Stimulated activated CD4-positive, alpha-beta T cell treated with anti-CD3 and anti-CD28 coated beads, Interleukin-12 subunit alpha, Interleukin-12 subunit beta, amount 100 ng/mL, for 24 hours (primary cell): ENCODE measurements at places on chromosomes 7 and 10.
A peak's percentile ranks its signal among the peaks of the same experiment; 100 is the strongest.

DNA sequence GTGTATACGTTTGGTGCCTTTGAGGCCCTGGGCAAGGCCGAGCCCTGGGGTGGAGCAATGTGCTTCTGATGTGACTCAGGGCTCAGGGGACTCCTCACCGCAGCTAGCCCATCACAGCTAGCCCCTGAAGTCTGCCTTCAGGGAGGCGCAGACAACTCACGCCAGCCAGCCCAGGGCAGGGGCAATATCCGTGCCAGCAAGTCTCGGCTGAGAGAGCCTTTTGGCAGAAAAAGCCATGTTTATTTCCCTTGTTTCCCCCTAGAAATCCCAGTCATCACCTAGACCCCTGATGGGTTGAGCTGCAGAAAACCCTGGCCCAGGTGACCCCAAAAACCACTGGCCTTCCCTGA lies 90.4 kb downstream of the CHST15 start:
- no peak for DNase-seq

GRCh38 chr10:117547016-117547715 lies 4.6 kb downstream of the EMX2 start:
- DNase-seq, result no peak

DNA sequence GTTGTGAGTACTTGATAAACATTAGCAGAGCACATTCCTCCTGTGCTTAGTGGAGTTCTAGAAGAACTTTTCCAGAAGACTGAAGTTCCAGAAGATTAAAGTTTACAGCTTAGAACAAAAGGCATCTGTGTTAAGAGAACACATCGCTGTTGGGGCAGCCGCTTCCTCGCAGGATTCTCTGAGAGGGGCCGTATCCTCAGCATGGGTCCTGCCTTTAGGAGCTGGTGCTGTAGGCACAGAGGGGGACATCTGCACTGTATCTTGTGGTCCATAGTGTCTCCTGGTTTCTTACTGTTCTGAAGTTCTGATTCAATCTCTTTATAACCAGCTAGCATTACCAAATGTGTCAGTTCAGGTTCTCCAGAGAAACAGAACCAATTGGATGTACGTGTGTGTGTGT lies 16.3 kb downstream of the SH2D4B start:
- no peak for DNase-seq

- no peak for DNase-seq
Observed at GRCh38 chr7:92415225-92415624, 32.1 kb upstream of the GATAD1 start.

- no peak for DNase-seq
Observed at GRCh38 chr7:140649556-140650205, 9.1 kb upstream of the DENND2A start.

DNA sequence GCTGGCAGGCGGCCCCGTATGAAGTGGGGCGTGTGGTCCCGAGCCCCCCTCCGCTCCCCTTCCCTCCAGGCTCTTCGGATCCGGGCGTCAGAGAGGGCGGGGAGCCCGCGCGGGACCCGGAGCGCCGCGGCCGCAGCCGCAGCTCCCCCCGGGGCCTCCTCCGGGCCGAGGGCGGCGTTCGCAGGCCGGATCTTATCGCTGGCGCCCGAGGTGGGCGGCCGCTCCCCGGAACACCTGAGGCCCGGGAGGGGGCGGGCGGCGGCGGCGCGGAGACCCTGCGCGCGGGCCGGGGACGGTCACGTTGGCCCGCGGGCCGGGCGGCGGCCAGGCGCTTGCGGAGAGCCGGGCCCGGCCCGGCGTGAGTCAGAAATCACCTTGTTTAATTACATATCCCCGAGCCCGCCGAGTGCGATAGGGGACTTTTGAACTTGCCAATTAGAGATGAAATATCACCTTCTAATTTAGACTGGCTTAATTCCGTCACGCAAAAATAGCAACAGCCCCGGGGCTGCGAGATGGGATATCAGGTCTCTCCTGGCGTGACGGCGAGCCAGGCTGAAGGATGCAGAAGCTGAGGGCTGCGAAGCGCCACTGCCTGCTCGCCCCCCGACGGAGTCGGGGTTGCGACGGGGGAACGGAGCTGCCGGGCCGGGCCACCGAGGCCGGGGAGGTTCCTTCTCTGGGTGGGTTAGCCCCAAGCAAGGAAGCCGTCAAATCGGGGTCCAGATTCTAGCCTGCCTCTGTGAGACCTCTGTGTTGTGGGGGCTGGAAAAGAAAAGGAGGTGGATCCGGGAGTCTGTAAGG lies 43.4 kb downstream of the LDB3 start:
- DNase-seq, result peak; percentile 24

DNA sequence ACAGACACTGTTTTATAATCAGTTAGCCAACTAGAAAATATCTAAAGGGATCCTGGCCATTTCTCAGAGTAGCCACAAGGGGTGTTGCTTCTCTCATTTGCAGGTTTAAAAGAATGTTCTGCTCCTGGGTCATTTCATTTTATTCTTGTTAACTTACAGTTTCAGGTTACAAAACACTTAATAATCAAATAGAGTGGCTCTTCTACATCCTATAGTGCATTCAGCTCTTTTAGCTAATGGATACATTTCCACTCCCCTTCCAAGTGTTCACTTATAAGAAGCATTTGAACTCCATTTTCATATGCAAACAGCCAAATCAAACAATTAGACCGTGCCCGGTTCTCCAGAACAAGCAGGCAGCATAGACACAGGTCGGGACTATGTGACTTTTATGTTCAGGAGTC lies 117.5 kb downstream of the TRIL start:
- no peak for DNase-seq

GRCh38 chr7:77419102-77419501 lies 3.0 kb upstream of the GSAP start:
- DNase-seq, result no peak

- DNase-seq, result no peak
Observed at GRCh38 chr7:20577441-20578071, 37.9 kb upstream of the ABCB5 start.

DNA sequence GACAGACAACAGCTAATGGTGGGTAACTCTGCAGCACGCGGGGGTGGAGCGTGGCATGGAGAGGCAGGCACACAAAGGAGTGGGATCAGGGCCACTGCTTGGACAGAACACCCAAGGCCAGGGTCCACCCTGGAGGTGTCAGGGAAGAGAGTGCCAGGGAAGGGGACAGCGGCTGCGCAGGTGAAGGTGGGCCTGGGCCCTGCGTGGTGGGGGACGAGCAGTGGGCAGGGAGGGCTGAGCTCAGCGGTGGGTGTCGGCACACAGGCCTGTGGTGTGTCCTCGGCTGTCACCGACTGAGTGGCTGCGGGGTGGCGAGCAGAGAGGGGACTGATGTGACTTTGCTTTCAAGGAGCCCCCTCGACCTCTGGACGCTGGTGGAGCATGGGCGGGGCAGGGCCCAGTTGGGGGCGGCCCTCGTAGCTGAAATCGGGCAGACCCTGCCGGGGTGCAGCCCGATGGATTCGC lies 8.4 kb upstream of the SCART1 start:
- no peak for DNase-seq

- no peak for DNase-seq
Observed at GRCh38 chr10:17836942-17837341, 27.8 kb downstream of the MRC1 start.

- no peak for DNase-seq
Observed at GRCh38 chr7:151551820-151552219, 32.1 kb upstream of the RHEB start.

DNA sequence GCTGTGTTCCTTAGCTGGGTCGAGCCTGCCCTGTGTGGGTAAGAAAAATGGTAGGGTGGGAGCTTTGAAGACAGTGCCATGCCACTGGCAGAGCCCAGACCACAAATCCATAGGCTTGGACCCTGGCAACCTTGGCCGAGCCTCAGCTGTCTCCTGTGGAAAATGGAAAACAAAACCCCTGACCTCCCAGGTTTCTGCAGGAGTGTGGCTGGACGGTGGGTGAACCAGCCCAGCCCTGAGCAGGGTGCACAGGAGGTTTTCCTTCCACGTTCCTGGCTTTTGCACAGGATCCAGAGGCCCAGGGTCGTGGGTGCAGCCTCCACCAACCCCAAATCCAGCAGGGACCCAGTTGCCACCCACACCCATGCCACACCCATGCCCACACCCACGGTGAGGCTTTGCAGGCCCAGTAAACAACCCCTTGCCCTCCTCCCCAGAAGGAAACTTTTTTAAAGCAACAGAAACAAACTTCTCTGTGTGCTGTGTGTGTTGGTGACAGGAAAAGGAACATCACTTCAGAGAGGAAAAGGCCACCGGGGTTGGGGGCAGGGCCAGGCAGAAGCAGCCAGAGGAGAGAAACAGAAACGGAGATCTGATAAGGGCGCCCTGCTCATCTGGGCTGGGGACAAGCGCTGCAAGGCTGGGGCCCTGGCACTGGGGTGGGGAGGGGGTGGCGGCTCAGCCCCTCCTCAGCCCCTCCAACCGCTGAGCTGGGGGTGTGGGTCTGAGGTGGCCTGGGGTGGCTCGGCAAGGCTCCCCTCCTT lies 20.7 kb upstream of the ZMIZ1 start:
- DNase-seq, result no peak

GRCh38 chr7:94823947-94824346 lies 83.4 kb upstream of the PPP1R9A start:
- no peak for DNase-seq

GRCh38 chr10:1625079-1625478 lies 112.2 kb downstream of the ADARB2 start:
- no peak for DNase-seq

- DNase-seq, result no peak
Observed at GRCh38 chr10:95394161-95394880, 103.5 kb upstream of the PDLIM1 start.

- DNase-seq, result no peak
Observed at GRCh38 chr7:100572281-100572948, 1.3 kb downstream of the SAP25 start.

GRCh38 chr7:157574120-157574825 lies 237.5 kb downstream of the DNAJB6 start:
- DNase-seq, result no peak

GRCh38 chr10:69988094-69988493 lies 64.6 kb upstream of the MACROH2A2 start:
- DNase-seq, result no peak

DNA sequence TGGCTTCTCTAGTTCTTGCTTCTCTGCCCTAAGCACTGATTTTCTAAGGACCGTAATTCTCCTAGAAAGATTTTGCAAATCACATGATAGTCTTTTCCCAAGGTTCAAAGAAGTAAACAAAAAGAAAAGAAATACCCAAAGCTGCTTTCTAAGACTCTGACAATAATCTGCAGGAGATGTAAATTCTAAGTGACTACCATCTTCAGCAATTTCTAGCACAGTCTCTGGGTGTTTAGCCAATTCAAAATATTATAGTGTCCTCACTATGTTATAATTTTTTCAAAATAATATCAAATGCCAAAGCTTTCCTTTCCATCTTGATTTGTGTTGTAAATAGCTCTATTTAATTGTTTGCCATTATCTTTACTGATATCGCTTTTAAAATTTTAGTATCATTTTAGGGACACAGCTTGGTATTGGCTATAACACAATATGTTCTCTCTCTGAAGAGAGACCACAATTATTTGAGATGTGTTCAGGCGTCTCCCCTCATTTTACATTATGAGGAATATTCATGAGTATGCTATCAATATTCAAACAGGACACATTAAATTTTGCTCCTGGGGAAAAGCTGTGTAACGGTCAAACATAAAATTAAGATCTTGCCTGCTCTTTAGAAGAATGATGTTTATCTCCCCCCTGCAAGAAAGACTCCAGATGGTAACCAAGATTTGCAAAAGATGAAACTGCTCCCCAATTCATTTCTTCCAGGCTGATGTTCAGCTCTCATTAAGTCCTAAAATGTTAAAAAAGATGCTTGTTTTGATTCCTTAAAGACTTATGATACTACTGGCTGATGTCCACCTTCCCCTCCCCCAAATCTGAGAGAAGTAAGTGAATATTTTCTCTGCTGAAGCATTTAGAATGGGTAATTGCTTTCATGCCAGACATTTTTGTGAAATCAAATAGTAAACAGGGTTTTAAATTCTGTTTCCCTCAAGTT lies 191.9 kb upstream of the WDR11 start:
- DNase-seq, result no peak

DNA sequence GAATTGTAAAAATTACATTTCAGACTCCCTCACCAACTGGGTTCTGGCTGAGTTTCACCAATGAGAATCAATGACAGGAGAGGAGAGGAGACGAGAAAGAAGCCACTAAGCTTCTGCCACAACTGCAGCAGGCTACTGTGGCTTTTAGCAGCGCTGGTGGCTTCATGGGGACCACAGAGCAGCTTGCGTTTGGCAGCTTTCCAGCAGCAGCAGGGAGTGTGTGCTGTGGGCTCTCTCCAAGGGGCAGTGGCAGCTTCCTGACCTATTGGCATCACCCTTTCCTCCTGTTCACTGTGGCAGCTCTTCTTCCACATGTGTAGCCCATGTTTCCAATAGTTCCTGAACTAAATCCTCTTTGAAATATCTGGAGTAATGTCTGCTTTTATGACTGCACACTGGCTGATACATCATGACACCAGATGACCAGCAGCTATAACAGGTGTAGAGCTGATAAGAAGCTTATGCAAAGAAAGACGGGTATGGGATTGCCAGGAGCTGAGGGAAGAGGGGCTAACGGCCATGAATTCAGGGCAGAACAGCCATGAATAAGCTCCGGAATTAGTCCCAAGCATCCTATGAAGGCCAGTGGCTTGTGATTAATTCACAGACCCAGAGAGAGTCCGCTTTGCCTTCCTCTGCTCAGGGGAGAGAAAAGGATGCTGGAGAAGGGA lies 46.8 kb downstream of the KCNH2 start:
- DNase-seq, result no peak

- DNase-seq, result no peak
Observed at GRCh38 chr7:136023134-136023869, 46.1 kb upstream of the MTPN start.

DNA sequence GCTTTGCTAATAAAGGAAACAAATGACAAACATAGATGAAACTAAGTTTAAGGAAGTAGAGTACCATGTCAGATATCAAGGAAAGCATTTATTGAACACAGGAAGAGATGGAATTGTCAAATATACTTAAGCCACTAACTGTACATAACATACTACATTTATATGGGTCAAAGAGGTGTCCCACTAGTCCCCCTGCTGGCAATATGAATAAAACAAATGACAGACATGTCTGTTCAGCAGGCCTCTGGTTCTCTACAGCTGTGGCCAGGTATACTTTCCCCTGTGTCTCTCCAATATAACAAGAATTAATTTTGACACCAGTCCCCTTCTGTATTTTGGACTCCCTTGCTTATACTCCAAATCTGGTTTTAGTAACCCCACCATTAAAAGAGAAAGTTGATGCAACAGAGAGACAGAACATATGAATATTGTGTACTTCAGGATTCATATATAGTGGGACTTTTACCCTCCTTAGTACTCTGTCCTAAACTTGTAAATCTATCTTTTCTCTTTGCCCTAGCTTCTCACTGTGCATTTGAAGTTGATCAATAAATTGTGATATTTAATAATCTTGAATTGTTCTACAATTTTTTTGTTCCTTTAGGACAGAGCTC lies 42.9 kb downstream of the CD36 start:
- no peak for DNase-seq
